Left ventricle myocardium inferior (tissue), 1 donor: ENCODE measurements at places on chromosomes 4 and X. TPM values are rescaled to one million over a fixed set of nuclear protein-coding genes. Genes with fewer than 3 reads are reported as not detected.

GRCh38 chr4:26331380-26331950 is 10.7 kb downstream of the RBPJ start:
- H3K4me3 ChIP-seq = no peak overlapping the region
- no peaks in the 10 kb centered on the region for H3K36me3 ChIP-seq
- no peaks in the 10 kb centered on the region for H3K27me3 ChIP-seq
- peaks cover 52% of the 10 kb centered on the region for H3K4me1 ChIP-seq
- no peak overlapping the region for H3K27ac ChIP-seq

GRCh38 chr4:99848591-99849001 is 32.0 kb downstream of the DAPP1 start:
- no peak for DNase-seq
- H3K4me1 ChIP-seq = no peaks in the 10 kb centered on the region
- H3K27me3 ChIP-seq = no peaks in the 10 kb centered on the region
- H3K36me3 ChIP-seq = no peaks in the 10 kb centered on the region
- H3K4me3 ChIP-seq = no peak overlapping the region

Gene FDCSP
- total RNA-seq = not detected

- DNase-seq = no peak
- H3K27ac ChIP-seq = no peak overlapping the region
- H3K4me3 ChIP-seq = no peak overlapping the region
Observed at GRCh38 chr4:158500054-158500453, 21.6 kb upstream of the RXFP1 start.

DNA sequence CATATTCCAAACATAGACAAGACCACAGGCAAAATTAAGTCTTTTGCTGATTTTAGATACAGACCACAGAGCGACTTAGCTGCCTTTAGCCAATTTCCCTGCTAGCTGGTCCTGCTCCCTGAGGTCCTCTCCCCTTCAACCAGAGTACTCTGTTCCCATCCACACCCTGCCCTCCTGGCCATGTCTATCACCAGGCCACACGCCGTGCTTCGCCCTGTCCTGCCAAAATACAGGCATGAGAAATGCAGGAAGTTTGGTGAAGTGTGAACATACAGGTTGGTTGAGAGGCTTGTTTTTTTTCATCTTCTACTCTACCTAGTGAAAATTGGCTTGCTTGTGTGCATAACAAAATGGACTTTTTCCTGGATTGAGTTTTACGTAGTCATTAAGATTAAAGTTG is 226.2 kb upstream of the TENM3 start:
- no peaks in the 10 kb centered on the region for H3K27me3 ChIP-seq
- no peaks in the 10 kb centered on the region for H3K36me3 ChIP-seq
- H3K27ac ChIP-seq = no peak overlapping the region
- DNase-seq = no peak

DNA sequence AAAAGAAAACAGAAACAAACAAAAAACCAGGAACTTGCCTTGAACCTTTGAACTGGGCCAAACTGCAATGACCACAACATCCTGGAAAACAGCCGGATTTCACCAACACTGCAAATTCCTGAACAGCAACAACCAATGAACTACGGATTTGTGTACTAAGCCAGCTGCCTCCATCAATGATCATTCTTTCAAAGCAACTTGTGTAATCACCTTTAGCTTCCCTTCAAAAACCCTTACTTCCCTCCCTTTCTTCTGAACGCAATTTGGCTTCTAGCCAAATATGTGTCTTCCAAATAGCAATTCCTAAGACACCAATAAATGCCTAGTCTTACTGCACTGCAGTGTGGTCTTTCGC is 98.5 kb upstream of the FAM47C start:
- H3K27me3 ChIP-seq = no peaks in the 10 kb centered on the region
- no peaks in the 10 kb centered on the region for H3K36me3 ChIP-seq
- DNase-seq = no peak
- H3K4me3 ChIP-seq = no peak overlapping the region
- H3K4me1 ChIP-seq = no peaks in the 10 kb centered on the region

DNA sequence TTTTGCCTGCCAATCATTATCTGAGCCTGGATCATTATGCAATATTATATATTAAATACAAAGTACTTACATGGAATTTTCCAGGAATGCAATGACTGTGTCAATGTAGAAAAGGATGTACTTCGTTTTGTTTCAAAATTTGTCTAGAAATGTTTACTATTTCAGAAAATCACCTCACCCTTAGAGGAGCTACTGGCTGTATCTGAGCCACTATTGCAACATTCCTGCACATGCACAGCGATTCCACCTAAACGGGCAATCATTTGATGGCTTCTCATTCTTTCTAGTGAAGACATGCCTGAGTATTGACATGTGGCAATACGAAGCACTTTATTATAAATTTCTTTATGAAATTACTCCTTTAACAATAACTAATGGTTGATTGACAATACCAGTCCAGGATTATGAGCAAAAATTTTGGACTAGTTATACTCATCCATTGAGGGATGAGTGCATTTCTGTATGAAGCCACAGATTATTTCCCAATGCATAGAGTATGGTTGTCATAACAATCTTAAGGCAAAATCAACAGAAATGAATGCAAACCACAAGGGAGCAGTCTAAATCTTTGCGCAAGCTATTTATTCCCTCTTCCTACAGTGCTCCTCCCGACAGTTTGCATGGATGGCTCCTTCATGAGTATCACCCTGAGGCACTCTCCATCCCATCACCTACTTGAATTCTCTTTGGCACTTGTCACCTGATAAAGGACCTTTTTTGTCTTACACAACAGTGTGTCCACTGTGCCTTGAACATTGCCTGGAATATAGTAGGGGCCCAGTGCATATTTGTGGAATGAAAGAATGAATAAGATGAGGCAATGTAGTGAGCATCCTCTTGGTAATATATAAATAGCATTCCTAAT is 35.8 kb upstream of the MMAA start:
- DNase-seq = no peak
- H3K4me1 ChIP-seq = no peaks in the 10 kb centered on the region
- no peak overlapping the region for H3K27ac ChIP-seq
- H3K36me3 ChIP-seq = no peaks in the 10 kb centered on the region
- H3K27me3 ChIP-seq = peaks cover 6% of the 10 kb centered on the region

Gene IL3RA
- total RNA-seq = 6.9 TPM

- peak overlapping the region; percentile 98 for H3K27ac ChIP-seq
- H3K4me3 ChIP-seq = peak overlapping the region; percentile 90
- no peaks in the 10 kb centered on the region for H3K27me3 ChIP-seq
Observed at GRCh38 chr4:119300101-119300978, 21.6 kb downstream of the FABP2 start.

DNA sequence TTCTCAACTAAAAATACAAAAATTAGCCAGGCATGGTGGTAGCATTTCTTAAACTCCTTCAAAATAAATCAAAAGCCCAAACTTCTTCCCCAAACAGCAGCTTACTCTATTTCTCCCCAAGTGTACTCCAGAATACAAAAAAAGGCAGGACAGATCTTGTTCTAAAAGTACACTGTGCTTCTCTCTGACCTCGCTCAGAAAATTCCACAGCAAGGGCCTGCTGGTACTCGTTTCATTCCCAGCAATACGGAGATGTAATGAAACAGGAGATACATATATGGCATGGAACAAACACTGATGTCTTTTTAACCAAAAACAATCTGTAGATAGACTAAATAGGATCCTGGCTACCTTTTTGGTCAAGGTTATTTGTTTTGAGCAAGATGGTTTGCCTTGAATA is 25.2 kb downstream of the MAP7D2 start:
- H3K36me3 ChIP-seq = no peaks in the 10 kb centered on the region
- H3K4me3 ChIP-seq = no peak overlapping the region
- no peaks in the 10 kb centered on the region for H3K27me3 ChIP-seq
- no peaks in the 10 kb centered on the region for H3K4me1 ChIP-seq

GRCh38 chr4:106371161-106371560 is 2.6 kb upstream of the GIMD1 start:
- DNase-seq = no peak
- H3K4me3 ChIP-seq = no peak overlapping the region
- H3K27ac ChIP-seq = no peak overlapping the region
- H3K27me3 ChIP-seq = peaks cover 26% of the 10 kb centered on the region

Gene IL2
- not detected for total RNA-seq

Gene VCX
- total RNA-seq = not detected

- no peak for DNase-seq
- no peaks in the 10 kb centered on the region for H3K27me3 ChIP-seq
- H3K27ac ChIP-seq = peak overlapping the region; percentile 97
- peaks cover 60% of the 10 kb centered on the region for H3K4me1 ChIP-seq
Observed at GRCh38 chr4:80074069-80074468, 1.0 kb upstream of the ANTXR2 start.

- H3K4me1 ChIP-seq = peaks cover 19% of the 10 kb centered on the region
- no peak overlapping the region for H3K4me3 ChIP-seq
- H3K36me3 ChIP-seq = no peaks in the 10 kb centered on the region
Observed at GRCh38 chr4:82721819-82722423, 76.7 kb downstream of the SCD5 start.

- H3K27ac ChIP-seq = no peak overlapping the region
- no peak for DNase-seq
- peak overlapping the region; percentile 73 for H3K4me3 ChIP-seq
- peaks cover 4% of the 10 kb centered on the region for H3K4me1 ChIP-seq
- no peaks in the 10 kb centered on the region for H3K27me3 ChIP-seq
- H3K36me3 ChIP-seq = no peaks in the 10 kb centered on the region
Observed at GRCh38 chrX:153333266-153333665, 687 bp upstream of the ZNF275 start.

GRCh38 chrX:66015152-66015831 is 24.6 kb downstream of the VSIG4 start:
- H3K4me1 ChIP-seq = no peaks in the 10 kb centered on the region
- no peaks in the 10 kb centered on the region for H3K36me3 ChIP-seq
- peak overlapping the region; percentile 30 for H3K4me3 ChIP-seq
- H3K27me3 ChIP-seq = no peaks in the 10 kb centered on the region
- DNase-seq = peak; percentile 18

DNA sequence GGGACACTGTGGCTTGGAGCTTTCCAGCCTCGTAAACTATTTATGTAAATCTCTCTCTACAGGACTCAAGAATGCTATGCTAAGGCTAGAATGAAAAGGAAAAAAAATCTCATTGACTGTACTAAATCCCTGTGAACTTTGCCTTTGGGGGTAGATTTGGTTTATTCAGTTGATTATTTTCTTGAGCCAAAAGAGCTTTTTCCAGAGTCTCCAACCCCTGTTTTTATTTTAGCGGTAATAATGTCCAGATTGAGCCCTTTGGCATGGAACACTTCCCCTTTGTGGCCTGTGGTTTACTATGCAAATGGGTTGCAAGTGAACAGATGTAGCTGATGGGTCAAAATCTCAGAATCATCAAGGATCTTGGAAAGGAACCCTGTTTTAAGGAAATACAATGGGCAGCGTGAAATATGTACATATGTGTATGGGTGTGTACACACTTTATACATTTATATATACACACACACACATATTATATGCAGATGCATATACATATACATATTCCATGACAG is 72.9 kb downstream of the FAM9B start:
- H3K4me1 ChIP-seq = no peaks in the 10 kb centered on the region
- H3K36me3 ChIP-seq = no peaks in the 10 kb centered on the region
- H3K4me3 ChIP-seq = no peak overlapping the region
- no peak for DNase-seq
- no peak overlapping the region for H3K27ac ChIP-seq

Gene SPON2
- total RNA-seq = 13.9 TPM

- no peaks in the 10 kb centered on the region for H3K36me3 ChIP-seq
- peaks cover 31% of the 10 kb centered on the region for H3K27me3 ChIP-seq
- H3K4me3 ChIP-seq = no peak overlapping the region
- peaks cover 42% of the 10 kb centered on the region for H3K4me1 ChIP-seq
Observed at GRCh38 chr4:6905516-6906445, 3.8 kb upstream of the TBC1D14 start.

GRCh38 chrX:134753718-134754008 is 95.4 kb upstream of the PLAC1 start:
- H3K36me3 ChIP-seq = no peaks in the 10 kb centered on the region
- no peak overlapping the region for H3K27ac ChIP-seq
- H3K4me1 ChIP-seq = no peaks in the 10 kb centered on the region
- no peaks in the 10 kb centered on the region for H3K27me3 ChIP-seq
- no peak overlapping the region for H3K4me3 ChIP-seq

Gene CCDC120
- 1.6 TPM for total RNA-seq

GRCh38 chr4:2948895-2949781 is 14.1 kb downstream of the NOP14 start:
- no peak overlapping the region for H3K27ac ChIP-seq
- no peaks in the 10 kb centered on the region for H3K27me3 ChIP-seq
- H3K4me3 ChIP-seq = no peak overlapping the region
- no peak for DNase-seq

Gene CXCL1
- 0.55 TPM for total RNA-seq

DNA sequence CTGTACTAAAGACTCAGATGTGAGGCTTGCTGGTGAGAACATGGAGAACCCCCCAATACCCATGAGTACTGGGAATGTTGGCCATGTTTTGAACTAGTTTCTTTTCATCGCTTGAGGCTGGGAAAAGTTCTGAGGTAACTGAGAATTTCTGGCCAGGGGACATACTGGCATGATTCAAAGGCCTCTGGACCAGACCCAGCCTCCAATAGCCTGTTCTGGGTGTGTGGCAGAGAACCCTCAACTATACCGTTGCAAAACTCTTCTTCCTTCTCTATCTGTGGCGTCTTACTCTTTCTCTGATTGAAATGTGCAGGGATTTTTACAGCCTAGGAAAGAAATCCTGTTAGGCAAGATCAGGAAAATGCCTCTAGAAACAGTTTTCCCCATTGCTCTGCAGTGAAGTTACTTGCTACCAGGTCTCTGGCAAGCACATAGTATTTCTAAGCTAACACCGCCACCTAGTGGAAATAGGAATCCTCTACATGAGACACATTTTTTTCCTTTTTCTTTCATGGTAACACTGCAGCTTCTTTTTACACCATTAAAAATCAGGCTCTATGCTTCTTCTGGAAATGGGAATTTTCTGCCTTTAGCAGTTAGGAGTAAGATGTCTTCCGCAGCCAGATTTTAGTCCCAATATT is 170.7 kb upstream of the ZCCHC13 start:
- H3K4me1 ChIP-seq = no peaks in the 10 kb centered on the region
- no peak overlapping the region for H3K27ac ChIP-seq
- no peak for DNase-seq
- no peaks in the 10 kb centered on the region for H3K27me3 ChIP-seq
- no peak overlapping the region for H3K4me3 ChIP-seq

Gene SLC34A2
- not detected for total RNA-seq

GRCh38 chr4:15779809-15780208 is 1.7 kb downstream of the CD38 start:
- no peaks in the 10 kb centered on the region for H3K36me3 ChIP-seq
- no peak for DNase-seq
- peaks cover 37% of the 10 kb centered on the region for H3K4me1 ChIP-seq
- H3K4me3 ChIP-seq = peak overlapping the region; percentile 78
- peaks cover 27% of the 10 kb centered on the region for H3K27me3 ChIP-seq
- H3K27ac ChIP-seq = peak overlapping the region; percentile 81

GRCh38 chr4:52244848-52245247 is 193.7 kb downstream of the SPATA18 start:
- H3K27ac ChIP-seq = peak overlapping the region; percentile 20
- DNase-seq = no peak
- H3K27me3 ChIP-seq = no peaks in the 10 kb centered on the region
- H3K36me3 ChIP-seq = no peaks in the 10 kb centered on the region
- peaks cover 52% of the 10 kb centered on the region for H3K4me1 ChIP-seq

Gene GPM6B
- 4.5 TPM for total RNA-seq

GRCh38 chr4:110730318-110730717 is 107.4 kb upstream of the PITX2 start:
- no peaks in the 10 kb centered on the region for H3K36me3 ChIP-seq
- H3K4me1 ChIP-seq = no peaks in the 10 kb centered on the region
- no peak overlapping the region for H3K4me3 ChIP-seq
- H3K27ac ChIP-seq = no peak overlapping the region
- H3K27me3 ChIP-seq = no peaks in the 10 kb centered on the region
- no peak for DNase-seq
